ENCODE measurements at places on chromosomes 5 and 9.

DNA sequence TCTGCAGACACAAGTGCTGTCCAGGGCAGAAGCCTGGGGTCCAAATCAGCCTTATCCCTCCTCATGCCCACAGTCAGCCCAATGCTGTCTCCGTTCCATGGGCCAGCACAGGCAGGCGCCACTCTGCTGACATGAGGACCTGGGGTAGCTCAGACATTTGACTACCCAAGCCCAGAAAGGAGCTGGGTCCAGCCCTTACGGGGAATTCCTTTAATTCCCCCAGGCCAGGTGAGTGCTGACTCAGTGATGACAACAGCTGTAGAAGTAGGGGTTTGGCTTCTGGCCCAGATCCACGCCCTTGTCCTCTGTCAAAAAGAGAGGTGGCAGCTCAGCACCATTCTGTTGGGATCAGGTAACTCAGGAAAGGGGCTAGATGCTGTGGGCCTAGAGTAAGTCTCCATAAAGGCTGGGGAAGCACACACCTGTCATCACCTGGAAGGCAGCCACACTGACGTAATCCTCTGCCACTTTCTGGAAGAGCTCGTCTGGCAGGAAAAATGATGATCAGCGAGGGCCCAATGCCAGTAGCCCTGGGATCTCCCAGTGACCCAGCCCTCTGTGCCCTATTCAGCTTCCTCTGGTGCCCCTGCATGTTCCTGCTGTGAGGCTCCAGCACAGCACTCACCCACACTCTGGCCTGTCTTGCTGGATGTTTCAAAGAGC lies 1.9 kb downstream of the RAB24 start:
- DNase-seq = no peak

GRCh38 chr5:95818181-95819147 lies 4.1 kb downstream of the GLRX start:
- no peak for DNase-seq

DNA sequence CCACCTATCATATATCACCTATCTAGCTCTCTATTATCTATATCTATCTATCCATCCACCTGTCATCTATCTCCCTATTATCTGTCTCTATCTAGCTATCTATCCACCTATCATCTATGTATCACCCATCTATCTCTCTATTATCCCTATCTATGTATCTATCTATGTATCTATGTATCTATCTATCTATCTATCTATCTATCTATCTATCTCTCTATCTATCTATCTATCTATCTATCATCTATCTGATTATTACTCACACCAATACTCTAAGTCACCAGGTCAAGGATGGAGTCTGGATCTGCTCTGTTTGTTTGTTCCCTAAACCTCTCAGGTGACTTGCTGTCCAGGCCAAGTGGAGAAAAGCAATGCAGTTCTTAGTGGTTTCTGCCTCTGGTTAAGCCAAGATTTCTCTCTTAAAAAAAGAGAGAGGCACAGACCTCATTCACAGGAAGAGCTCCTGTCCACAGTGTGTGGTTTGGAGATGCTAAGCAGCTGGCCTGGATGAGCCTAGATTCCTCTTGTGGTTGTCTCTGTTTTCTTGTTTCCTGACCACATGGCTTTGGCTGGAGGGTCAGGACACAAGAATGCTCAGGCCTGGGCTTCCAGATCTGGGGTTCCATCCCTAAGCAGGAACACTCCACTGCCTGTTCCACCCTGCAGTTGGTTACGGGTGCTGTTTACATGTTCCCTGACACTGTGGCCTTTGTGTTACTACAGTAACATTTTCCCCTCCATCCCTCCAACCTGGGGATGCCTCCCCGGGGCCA lies 133.4 kb downstream of the PHF2 start:
- no peak for DNase-seq

GRCh38 chr5:143400541-143401226 lies 2.8 kb downstream of the NR3C1 start:
- DNase-seq = no peak

DNA sequence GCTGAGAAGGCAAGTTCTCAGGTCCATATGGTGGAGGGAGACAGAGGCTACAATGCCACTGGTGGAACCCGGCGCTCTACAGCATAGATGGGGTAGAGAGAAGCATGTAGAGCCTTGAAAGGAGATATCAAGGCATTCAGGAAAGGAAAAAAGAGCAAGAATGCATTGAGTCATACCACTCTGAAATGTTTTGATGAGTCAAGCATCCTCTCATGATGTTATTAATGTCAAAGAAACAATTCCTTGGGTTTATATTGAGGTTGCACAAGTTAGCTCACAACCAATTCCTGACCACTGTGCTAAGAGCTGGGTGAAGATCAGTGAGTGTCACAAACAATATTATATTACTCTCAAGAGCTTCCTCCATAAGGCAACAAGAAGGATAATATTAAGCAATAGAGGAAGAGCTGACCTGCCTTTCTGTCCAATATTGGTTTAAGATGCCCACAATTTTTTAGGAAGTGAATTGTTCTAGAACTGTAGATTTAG lies 178.0 kb downstream of the RFK start:
- no peak for DNase-seq

- no peak for DNase-seq
These were observed 3.3 kb upstream of the MAML1 start for GRCh38 chr5:179729303-179729702.

GRCh38 chr9:93230185-93230584 lies 46.2 kb downstream of the WNK2 start:
- no peak for DNase-seq

GRCh38 chr5:139571966-139572365 lies 10.8 kb downstream of the UBE2D2 start:
- DNase-seq = no peak

DNA sequence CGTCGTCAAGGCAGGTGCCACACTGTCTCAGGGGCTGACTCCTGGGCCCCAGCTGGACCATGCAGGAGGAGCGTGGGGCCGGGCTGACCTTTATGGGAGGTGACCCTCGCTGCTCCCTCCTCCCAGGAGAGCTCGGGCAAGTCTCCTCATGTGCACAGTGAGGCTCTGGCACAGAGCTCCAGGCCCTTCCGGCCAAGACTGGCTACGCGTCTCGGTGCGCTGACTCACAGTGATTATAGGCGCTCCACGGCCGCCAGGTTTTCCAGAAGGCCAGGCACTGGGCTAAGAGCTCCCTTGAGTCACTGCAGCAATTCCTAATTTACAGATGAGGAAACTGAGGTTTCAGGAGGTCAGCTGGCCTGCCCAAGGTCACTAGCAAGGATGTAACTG lies 47.4 kb downstream of the VAV2 start:
- no peak for DNase-seq

GRCh38 chr9:114804505-114804904 lies 1.3 kb downstream of the TNFSF15 start:
- no peak for DNase-seq

DNA sequence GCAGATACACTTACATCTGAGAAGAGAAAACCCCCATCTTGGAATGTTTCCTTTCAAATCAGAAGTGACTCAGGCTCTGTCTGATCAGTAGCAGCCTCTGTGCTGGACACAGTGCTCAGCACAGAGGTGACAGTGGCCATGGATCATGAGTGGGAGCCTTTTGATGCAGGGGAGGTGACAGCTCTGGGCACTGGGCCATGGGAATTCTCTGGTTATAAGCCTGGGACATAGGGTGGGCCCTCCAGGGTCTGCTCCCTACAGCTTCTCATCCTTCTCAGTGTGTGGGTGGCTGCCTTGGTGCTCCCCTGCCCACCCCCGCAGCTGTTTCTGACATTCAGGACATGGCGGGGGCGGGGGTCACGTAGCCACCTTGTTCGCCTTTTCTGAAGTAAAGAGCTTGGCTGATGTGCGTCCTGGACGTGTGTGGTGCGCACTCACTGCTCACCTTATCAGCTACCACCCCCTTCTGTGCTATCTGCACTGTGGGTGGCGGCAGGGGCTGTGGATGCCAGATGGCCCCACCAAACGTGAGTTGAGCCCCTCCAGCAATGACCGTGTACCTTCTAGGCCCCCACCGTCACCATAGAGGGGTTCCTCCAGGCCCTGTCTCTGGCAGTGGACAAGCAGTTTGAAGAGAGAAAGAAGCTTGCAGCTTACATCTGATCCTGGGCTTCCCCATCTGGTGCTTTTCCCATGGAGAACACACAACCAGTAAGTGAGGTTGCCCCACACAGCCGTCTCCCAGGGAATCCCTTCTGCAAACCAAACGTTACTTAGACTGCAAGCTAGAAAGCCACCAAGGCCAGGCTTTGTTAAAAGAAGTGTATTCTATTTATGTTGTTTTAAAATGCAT lies 24.0 kb downstream of the TRIP13 start:
- no peak for DNase-seq

DNA sequence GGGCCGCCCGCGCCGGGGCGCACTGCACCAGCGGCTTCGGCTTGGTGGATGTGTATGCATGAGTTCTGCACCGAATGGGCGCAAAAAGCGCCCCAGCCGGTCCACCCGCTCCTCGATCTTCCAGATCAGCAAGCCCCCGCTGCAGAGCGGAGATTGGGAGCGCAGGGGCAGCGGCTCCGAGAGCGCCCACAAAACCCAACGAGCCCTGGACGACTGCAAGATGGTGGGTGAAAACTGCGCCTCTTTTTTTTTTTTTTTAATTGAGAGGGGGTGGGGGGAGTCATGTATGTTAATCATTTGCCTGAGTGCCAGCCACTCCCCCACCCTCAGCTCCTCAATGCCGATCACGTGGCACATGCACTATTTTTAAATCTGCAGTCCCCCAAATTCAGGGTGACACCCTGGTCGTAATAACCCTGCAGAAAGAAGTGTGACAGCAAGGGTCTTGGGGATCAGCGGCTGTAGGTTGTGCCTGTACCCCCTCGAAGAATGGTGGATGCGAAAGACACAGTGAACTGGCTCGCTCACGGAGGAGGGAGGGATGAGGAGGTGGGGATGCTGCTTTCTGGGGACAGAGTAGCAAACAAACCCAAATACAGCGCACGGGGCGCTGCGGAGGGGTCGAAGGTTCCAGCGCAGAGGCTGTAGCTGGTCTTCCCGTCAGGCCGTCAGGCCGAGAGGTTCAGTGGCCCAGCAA lies 900 bp downstream of the RGS7BP start:
- DNase-seq = no peak

DNA sequence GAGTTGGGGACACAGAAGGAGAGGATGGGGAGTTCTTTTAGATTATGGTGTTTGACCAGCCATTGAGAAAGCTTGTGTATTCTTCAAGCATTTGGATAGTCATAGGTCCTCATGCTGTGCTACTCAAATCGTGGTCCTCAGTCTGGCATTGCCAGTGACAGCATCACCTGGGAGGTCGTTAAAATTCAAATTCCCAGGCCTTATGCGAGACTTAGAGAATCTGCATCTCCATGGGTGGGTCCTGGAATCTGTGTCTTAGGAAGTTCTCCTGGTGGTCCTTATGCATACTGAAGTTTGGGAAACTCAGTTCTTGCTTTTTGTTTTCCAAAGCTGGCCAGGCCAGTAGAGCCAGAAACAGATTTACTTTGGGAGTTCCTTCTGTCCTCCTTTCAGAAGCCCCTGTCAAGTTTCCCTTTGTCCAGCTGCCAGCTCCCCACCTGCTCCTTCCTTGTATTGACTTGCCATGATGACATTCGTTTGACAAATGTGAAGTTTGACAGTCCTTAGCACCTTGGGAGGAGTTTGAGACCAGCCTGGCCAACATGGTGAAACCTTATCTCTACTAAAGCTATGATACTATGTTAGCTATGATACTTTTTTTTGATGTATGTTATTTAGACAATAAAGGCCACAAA lies 95.6 kb downstream of the PALM2AKAP2 start:
- DNase-seq = no peak

DNA sequence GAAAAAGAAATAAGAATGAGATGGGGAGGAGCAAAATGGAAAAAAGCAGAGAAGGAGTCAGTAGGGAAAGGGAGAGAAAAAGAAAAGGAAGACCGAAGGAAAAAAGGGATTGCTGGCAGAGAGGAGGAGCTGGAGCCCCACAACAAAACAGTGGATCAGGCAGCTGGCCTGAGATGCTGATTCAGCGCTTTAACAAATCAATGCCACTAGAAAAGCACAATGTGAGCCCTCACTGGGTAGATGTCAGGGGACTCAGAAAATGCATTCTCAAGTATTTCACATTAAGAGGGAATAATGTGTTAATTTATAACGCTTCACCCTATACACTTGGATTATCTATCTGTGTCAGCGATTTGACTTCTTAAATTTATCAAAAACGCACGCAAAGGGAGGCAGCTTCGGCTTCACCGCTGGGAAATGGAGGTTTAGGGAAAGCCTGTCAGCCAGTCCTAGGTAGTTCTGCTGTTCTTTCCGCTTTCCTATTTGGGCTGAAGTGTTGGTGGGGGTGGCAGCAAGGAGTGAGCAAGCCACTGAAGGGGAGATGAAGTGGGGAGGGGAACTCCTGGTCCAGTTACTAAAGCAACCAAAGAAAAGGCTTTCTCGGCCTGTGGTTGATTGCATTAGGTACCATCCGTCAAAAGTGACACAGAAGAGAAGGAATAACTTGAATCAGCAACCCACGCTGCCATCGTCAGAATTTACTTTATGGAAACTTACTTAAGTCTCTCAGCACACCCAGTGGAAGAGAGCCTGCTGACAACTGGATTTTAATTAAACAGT lies 161.6 kb downstream of the BNC2 start:
- DNase-seq = no peak

DNA sequence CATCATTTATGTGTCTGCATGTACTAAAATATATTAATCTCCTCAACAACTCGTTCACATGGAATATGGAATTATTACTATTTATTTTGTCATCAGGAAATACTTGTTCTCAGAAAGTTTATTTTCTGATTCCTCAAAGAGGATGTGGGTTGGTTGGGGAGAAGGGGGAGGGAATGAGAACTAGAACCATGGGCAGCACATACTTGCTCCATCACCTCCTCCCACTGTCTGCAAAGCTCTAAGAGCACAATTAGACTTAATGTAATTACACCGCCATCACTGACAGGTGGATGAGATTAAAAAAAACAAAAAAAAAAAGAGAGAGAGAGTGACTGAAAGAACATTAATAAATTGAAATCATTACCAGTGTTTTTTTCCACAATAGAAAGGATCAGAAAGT lies 98.2 kb downstream of the OXCT1 start:
- DNase-seq = no peak

DNA sequence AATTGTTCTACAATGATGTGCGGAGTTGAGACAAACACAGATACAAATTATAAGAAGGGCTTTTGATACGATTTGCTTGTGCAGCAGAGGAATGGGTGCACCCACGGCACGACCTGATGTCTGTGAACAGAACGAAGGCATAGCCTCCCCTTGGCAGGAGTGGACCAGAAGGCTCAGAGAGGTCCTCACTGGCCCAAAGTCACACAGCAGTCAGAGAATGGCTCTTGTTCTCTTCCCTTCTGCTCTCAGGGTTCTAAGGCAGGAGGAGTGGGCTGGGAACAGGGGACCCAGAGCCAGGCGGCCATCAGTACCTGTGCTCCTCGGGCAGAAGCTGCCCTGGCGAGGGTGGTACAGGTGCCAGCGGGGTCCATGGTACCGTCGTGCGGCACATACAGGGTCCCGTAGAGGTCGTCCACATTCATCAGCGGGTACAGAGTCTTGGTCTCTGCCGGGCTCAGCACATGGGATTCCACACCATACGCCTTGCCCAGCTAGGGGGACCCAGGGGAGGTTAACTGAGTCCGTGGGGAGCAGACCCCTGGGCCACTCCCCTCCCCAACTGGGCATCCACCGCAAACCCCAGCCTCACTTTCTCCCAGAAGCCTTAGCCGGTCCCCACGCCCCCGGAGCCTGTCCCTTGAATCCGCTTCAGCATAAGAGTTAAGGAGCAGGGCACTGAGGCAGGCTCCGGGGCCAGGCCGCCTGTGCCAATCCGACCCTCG lies 7.0 kb downstream of the SARDH start:
- DNase-seq = no peak

- DNase-seq = no peak
These were observed 132.7 kb downstream of the PAPPA start for GRCh38 chr9:116286297-116286696.

Data from NK-92 treated with Interleukin-12 subunit alpha and Interleukin-12 subunit beta, amount 100 ng/mL, for 24 hours (cell line).